ENCODE measurements at places on chromosomes 11 and 22. TPM values are rescaled to one million over a fixed set of nuclear protein-coding genes. Genes with fewer than 3 reads are reported as not detected.

Gene SLC7A4
- 0.68 TPM for total RNA-seq

Gene SLC17A6
- not detected for total RNA-seq

Gene MFRP
- total RNA-seq = not detected

- DNase-seq = no peak
Observed at GRCh38 chr11:86551288-86552092, 120.9 kb downstream of the ME3 start.

Gene FAM111B
- 2.9 TPM for total RNA-seq

- DNase-seq = no peak
Observed at GRCh38 chr11:58178444-58178843, 10.4 kb upstream of the OR9Q2 start.

DNA sequence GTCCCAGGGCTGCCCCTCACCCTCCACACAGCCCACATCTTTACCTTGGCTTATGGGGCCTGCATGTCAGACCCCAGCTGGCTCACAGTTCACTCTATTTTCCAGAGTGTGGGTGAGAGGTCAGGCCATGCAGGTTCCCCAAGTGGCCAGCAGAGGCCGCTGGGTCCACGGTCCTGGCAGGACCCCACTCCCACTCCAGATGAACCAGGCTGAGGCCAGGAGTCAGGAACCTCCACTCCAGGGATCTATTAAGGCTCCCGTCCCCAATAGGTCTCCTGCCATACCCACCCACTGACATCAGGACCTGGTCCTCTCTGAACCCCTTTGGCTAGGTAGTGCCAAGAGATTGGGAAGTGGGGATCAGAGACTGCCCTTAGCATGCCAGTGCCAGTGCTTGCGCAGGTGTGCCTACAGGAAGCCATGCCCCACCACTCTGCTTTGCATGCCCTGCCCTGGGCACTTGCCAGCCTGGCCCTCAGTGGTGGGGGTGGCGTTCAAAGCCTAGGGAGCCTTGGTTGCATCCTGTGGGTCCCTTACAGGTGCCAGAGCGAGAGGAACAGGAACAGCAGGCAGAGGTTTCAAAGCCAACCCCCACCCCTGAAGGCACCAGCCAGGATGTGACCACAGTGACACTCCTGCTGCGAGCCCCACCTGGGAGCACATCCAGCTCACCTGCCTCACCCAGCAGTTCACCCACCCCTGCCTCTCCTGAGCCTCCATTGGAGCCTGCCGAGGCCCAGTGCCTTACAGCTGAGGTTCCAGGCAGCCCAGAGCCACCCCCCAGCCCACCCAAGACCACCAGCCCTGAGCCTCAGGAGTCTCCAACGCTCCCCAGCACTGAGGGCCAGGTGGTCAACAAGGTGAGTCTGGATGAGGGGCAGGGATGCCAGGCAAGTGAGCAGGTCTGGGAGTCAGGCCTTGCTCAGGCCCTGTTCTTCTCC, 8.3 kb downstream of the SMTN start:
- no peak for DNase-seq

DNA sequence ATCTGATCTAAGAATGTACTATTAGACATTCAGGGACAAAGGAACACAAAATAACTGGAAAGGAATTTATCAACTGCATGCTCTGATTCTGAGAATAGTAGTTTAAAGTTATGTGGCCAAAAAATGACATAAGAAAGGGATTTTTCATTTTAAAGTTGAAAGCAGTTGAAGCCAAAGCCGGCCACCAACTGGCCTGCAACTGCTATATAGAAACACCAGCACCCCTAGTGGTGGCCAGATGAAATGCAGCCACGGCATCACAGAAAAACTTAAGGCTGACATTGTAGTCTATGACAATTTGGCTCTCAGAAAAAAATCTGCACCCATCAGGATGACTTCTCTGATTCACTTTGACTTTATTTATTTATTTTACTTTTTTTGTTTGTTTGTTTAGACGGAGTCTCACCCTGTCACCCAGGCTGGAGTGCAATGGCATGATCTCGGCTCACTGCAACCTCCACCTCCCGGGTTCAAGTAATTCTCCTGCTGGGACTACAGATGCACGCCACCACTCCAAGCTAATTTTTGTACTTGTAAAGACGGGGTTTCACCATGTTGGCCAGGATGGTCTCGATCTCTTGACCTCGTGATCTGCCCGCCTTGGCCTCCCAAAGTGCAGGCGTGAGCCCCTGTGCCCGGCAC, 59.2 kb downstream of the SLC35F2 start:
- DNase-seq = peak; percentile 69

Gene OR4X1
- not detected for total RNA-seq

Gene SH3BP1
- total RNA-seq = 4.9 TPM

Gene LSP1
- total RNA-seq = 24.9 TPM

DNA sequence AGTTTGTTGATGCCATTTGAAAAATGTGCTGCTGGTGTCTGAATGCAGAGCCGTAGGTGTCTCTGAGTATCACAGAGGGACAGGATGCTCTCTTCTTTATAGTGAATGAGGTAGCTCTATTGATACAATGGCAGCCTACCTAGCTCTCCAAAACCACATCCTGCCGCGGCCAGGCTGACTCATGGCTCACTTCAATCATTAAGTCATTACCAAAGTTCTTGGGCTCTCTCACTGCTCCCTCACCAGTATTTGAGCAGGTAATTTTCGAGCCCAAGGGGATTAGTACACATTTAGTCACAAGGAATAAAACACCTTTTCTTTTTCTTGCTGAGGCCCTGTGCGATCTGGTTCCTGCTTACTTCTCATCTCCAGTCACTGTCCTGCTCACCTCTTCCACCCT, 509.0 kb upstream of the LARGE1 start:
- no peak for DNase-seq

- DNase-seq = no peak
Observed at GRCh38 chr11:117643606-117644300, 153.3 kb downstream of the DSCAML1 start.

DNA sequence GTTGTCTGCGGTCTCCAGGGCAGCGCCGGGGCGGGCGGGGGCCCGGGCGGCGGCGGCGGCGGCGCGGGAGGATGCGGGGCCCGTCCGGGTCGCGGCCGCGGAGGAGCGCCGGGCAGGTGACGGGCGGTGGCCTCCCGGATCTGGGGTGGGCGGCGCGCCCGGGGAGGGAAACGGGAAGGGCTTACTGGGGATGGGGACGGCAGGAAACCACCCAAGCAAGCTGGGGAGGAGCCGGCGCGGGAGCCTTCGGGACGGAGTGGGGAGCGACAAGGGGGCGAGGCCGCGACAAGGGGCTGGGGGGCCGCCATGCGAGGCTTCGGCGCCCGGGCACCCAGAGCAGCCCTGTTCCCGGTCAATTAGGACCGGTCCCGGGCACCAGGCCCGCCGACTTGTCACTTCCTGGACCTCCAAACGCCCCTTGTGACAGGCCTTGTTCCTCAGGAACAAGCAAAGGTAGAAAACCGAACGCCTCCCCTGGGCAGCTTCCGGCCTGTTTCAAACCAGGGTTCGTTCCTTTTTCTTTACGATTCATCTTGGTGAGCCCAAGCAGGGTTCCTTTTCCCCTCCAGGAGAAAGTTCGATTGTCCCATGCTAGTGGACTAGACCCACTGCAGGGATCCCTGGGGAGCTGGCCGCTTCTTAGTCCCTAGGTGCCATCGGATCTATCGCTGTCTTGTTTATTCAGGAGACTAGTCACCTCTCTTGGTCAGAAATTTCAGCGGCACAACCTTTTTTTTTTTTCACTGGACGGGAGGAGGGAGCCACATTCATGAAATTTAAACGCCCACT, 492 bp downstream of the JHY start:
- peak; percentile 44 for DNase-seq

GRCh38 chr11:31262761-31263160, 106.8 kb downstream of the DCDC1 start:
- no peak for DNase-seq

DNA sequence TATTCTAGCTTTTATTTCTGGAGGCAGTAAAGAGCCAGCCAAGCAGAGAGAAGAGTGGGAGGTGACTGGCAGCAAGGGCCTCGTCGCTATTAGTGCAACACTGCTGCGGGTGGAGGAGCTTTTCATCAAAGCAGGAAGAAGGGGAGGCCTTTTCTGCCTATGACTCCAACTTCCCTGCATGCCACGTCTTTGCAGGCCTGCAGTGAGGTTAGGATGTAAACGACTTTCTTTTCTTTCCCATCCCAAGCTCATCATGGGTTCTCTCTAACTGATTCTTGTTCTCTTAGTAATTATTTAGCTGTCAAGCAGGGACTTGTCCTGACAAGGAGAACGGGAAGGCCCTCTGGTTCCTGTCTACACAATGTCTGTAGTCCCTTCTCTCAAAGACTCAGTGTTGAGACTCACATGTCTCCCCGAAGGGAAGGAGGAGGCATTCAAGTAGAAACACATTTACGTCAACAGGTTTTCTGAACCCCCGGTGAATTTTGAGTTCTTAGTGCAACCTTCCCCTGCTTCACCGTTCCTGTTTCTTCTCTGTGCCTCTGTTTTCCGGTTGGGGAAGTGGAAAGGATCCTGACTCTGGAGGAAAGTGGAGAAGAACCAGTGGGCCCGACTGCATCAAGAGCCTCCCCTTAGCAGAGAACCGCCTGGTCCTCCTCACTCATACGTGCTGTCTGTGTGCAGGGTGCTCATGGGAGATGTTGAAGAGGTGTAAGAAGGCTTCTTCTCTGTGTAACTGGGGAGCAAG, 56.9 kb downstream of the PACS1 start:
- DNase-seq = peak; percentile 63

Gene SCUBE2
- 4.4 TPM for total RNA-seq

- DNase-seq = no peak
Observed at GRCh38 chr11:548700-549603, 11.6 kb downstream of the LMNTD2 start.

Gene RPS6KA4
- total RNA-seq = 18.1 TPM

Gene TMEM218
- total RNA-seq = 10.9 TPM

DNA sequence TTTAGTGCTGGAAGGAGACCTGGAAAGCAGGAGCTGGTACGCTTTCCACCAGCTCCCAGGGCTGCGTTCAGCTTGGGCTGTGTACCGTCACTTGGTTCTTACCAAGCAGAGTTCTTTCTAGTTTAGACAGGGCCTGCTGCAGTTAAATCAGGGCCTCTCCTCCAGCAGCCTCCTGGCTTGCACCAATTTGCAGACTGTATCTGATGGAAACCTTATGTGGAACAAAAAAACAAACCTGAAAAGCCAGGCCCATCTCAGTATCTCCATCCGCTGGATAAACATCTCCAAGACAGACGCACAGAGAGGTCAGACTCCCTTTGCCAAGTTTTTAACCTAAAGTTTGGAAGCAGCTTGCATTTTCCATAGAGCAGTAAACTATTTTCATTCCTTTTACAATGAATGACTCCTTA, 288.6 kb upstream of the SORL1-AS1 start:
- DNase-seq = no peak

DNA sequence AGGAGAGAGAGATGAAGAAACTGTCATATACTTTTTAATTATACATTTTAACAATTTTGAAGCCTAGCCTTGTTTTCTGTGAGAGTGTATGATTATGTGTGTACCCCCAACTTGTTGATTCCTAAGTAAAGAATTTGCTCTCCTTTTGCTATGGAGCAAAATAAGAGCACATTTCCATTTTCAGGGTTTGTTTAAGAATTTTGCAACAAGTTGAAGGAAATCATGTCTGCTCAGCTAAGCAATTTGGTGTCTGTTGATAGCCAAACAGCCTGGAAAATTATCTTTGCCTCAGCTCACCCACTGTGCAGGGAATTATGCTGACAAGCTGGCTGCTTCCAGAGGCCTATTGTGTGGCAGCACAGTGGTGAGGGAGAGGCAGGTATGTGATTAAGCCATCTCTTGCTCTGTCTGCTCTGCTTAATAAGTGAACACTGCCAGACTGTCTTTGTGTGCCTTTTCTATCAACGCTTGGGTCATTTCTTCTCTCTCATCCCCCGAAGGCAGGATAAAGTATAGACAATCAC, 135.1 kb upstream of the TTC12 start:
- DNase-seq = no peak

DNA sequence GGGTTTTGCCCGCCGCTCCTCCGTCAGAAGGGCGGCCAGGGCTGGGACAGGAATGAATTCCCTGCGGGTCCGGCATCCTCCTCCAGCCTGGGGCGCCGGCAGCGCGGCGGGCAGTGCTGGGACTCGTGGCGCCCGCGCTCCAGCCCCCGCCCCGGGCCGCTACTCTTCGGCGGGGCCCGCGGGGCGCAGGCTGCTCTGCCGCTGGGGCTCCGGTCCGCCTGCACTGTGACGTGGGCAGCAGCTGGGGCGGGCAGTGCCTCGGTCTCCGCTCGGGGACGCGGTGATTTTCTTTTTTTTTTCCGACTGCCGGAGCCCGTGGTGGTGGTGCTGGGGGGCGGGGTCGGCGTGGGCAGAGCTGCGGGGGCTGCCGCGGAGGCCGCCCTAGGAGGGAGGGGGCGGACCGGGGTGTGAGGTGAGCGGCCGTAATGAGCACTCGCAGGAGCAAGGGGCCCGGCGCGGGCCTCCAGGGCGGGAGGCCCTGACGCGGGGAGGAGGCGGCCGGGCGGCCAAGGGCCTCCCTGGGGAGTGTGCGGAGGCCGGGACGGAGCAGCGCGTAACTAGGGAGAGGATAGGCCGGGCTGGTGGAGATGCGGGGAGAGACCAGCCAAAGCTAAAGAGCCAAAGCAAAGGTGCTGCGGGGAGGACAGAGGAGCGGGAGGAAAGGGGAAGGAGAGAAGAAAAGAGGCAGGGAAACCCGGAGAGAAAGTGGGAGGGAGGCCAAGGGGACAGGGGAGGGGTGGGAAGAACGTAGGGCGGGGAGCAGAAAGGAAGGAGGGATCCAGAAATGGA, 73.3 kb upstream of the ZBED5 start:
- peak; percentile 75 for DNase-seq

- DNase-seq = peak; percentile 38
Observed at GRCh38 chr11:86068138-86068871, 579 bp downstream of the PICALM start.

Gene TMEM151A
- 1.1 TPM for total RNA-seq

DNA sequence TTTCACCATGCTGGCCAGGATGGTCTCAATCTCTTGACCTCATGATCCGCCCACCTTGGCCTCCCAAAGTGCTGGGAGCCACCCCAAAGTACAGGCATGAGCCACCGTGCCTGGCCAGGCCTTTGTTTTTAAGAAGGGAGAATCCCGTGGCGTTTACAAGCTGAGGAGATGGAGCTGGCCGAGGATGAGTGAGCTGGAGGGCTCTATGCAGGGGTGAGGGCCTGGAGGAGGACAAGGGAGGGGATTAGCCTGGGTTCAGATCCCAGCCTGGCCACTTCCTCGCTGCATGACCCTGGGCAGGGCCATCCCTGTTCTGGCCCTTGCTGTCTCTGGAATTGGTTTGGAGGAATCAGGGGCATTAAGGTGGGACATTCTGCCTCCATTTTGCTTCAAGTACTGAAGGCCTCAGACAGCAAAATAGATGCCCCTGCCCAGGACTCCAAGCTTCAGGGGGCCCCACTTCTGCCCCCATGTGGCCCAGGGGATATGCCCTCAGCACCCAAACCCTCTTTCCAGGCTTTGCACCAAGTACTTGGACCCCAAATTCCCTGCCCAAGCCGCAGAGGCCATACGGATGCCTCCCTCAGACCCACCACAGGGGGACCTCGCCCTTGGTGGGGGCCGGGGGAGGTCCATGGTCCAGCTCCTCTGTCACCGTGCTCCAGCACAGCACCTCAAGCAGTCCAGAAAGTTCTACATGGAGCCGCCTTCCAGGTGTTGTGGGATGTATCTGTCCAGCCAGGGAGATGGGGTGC, 12.1 kb upstream of the LRP5 start:
- DNase-seq = no peak

Gene GUCY1A2
- 7.9 TPM for total RNA-seq
